ENCODE measurements at places on chromosomes 2 and 18.

- no peak for DNase-seq
Observed at GRCh38 chr2:109529532-109530449, 84.0 kb downstream of the SEPTIN10 start.

GRCh38 chr2:25076749-25077148 is 34.9 kb downstream of the EFR3B start:
- DNase-seq, result no peak

- DNase-seq, result no peak
Observed at GRCh38 chr18:40407909-40408308, 1547.1 kb upstream of the PIK3C3 start.

DNA sequence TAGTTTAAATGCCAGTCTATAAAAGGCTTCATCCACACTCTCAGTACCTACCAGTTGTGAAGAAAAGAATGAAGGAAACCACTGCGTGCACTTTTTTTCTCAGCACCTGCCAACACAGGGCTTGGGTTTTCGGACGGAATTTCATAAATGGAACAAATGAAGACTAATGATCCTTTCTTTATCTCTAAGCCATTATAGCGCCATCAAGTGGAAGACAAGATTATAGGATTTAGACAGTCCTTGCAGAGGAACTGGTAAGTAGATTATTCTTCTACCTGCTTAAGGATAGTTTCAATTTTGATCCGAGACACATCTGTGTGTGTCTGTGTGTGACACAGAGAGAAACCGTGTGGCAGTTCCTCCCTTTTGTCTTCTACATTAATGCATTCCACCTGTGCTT is 245.6 kb downstream of the NRXN1 start:
- DNase-seq, result no peak

DNA sequence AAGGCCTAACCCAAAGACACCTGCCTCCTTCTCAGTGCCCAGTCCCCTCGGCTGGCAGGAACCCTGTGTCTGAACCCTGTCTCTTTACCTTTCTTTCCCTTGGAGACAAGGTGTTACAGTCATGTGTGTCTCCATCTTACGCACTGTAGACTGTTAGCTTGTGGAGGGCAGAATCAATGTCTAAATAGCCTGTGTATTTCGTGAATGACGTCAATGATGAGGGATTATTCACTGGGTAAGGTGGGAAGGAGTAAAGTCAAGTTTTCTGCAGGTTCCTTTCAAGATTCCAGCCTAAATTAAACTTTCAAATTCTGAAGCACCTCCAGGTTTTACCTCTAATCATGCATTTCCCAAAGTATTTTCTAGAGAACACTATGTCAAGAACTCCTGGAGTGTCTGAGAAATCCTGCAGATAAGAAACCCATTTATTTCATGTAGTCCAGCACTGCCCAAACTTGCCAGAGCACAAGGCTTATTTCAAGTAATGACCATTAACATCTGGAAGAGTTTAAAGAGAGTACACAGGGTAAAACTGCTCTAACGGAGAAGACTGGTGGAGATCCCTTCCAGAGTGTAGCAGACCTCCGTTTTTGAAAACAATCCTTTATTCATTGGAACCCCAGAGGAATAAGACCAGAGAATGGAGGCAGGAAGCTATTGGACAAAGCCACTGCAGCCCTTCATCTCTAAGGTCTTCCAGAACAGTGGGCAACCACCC is 72.8 kb downstream of the KCNF1 start:
- DNase-seq, result no peak

DNA sequence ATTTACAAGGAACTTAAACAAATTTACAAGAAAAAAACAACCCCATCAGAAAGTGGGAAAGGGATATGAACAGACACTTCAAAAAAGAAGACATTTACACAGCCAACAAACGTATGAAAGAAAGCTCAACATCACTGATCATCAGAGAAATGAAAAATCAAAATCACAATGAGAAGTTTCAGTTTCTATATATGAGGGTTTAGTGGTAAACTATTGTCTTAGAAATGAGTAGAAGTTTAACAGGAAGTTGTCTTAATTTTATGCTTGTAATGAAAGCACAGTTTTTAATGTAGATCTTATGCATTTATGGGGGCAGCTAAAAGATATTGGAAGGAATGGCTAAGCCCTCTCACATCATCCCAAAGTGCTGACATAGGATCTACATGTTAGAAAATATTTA is 325.4 kb downstream of the ERBB4 start:
- DNase-seq, result no peak

DNA sequence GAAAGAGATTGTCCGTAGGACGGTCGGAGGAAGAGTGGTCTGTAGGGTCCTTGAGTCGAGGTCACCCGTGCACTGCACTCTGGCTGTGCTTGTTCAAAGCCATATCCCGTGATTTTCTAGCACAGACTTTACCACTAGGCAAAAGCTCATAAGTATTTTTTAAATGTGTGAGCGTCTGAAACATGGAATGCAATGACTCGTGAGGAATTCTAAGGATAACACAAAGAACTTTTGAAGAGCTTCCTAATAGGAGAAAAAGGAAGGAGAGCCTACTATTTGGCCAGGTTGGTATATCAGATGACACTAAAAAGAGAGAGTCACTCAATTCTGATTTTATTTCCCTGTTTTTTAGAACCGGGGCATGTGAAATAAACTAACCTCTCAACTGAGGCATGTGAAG is 68.3 kb downstream of the CD28 start:
- DNase-seq, result no peak

GRCh38 chr2:11022064-11022463 is 110.3 kb downstream of the KCNF1 start:
- no peak for DNase-seq

- no peak for DNase-seq
Observed at GRCh38 chr2:222283634-222284033, 15.2 kb downstream of the PAX3 start.

- DNase-seq, result no peak
Observed at GRCh38 chr18:30093376-30093775, 949.2 kb downstream of the DSC3 start.

DNA sequence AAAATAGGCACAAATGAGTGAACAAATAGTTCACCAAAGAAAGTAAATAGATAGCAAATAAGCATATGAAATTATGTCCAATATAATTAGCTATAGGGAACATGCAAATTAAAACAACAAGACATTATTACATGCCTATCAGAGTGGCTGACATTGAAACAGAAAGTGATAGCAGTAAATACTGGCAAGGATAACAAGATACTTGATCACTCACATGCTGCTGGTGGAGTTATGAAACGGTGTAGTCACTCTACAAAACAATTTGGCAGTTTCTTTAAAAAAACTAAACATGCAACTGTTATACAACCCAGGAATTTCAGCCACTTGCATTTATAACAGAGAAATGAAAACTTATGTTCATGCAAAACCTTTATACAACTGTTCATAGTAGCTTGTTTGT is 439.2 kb upstream of the ACVR2A start:
- DNase-seq, result no peak

DNA sequence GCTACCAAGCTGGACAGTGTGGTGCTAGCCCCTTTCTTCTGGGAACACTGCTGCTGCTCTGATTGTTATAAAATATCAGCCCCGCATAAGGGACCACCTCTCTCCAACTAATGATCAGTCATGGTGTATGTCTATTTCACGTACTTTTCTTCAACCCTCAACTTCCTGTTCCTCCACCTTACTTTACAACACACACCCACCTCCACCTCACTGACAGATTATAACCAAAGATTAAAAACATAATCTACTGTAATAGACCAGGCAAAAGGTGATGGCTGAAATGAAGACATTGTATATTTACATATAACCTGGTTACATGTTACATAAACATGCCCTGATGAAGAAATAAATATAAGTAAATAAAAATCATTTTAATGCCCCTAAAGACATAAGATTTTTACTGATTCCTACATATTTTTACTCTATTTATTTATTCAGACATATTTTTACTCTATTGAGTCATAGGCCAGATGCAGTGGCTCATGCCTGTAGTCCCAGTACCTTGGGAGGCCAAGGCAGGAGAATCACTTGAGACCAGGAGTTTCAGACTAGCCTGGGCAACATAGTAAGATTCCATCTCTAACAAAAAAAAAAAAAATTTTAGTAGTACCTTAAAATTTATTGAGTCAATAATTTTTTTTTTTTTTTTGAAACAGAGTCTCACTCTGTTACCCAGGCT is 12.8 kb downstream of the STK39 start:
- DNase-seq, result no peak

GRCh38 chr2:110747522-110748488 is 15.4 kb downstream of the ACOXL start:
- no peak for DNase-seq

GRCh38 chr18:67766930-67767329 is 250.4 kb upstream of the DSEL start:
- DNase-seq, result no peak

DNA sequence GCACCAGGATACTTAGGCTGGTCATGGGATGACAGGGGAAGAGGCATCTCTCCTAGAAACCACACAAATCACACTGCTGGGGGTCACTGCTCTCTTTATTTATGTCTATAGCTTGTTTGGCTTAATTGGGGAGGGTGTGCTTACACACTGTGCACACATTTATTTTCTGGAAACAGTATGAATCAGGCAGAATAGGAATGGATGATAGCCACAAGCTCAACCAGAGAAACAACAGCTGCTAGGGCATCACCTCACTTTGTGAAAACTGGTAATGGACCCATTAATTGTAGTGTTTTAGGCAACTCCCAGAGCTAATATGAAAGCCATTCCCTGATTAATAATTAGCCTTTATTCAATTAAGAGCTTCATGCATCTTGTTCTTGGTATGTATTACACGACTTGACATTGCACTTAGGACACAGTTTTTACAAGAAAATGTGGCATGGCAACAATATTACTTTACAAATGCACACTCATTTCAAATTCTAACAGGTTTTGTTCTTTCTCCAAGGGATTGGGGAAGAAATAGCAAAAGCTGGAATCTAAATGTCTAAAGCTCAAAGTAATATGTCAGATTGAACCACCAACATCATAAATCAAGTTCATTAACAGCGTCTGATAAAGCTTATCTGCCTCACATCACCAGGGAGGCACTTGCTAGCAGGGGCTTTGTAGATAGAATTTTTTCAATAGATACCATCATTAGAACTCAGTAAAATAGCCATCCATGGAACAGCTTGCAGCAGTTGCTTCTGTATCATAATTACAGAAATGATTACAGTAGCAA is 361.9 kb upstream of the FSHR start:
- no peak for DNase-seq

GRCh38 chr2:117770730-117771129 is 43.8 kb upstream of the DDX18 start:
- DNase-seq, result no peak

GRCh38 chr18:46622451-46622850 is 34.6 kb downstream of the LOXHD1 start:
- no peak for DNase-seq

All from activated CD4-positive, alpha-beta T cell treated with anti-CD3 and anti-CD28 coated beads, Interleukin-2, amount 50 U/mL, for 24 hours (primary cell).